ENCODE measurements at places on chromosomes 11 and 22. TPM values are rescaled to one million over a fixed set of nuclear protein-coding genes. Genes with fewer than 3 reads are reported as not detected.

Gene CNIH2
- total RNA-seq = 0.47 TPM

Gene C11orf42
- total RNA-seq = not detected

Gene C11orf97
- total RNA-seq = 0.37 TPM

DNA sequence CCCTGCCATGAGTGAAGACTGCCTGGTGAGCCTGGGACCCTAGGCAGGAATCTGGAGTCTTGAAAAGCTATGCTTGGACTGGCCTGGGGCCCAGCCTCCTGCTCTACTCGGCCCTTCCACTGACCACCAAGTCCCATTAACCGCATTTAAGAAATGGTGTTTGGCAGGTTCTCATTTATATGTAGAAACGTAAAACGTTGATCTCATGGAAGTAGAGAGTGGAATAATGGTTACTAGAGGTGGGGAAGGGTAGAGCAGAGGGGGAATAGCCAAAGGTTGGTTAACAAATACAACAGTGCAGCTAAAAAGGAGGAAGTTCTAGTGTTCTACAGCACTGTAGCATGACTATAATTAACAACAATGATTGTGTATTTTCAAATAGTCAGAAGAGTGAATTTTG lies 72.9 kb upstream of the EED start:
- no peaks in the 10 kb centered on the region for H3K36me3 ChIP-seq
- no peak overlapping the region for H3K4me3 ChIP-seq
- DNase-seq = no peak

GRCh38 chr11:31956310-31956709 lies 134.6 kb upstream of the RCN1 start:
- no peaks in the 10 kb centered on the region for H3K4me1 ChIP-seq
- H3K4me3 ChIP-seq = no peak overlapping the region
- no peak for DNase-seq
- H3K27me3 ChIP-seq = no peaks in the 10 kb centered on the region
- H3K27ac ChIP-seq = no peak overlapping the region

Gene GGT5
- 34.0 TPM for total RNA-seq

DNA sequence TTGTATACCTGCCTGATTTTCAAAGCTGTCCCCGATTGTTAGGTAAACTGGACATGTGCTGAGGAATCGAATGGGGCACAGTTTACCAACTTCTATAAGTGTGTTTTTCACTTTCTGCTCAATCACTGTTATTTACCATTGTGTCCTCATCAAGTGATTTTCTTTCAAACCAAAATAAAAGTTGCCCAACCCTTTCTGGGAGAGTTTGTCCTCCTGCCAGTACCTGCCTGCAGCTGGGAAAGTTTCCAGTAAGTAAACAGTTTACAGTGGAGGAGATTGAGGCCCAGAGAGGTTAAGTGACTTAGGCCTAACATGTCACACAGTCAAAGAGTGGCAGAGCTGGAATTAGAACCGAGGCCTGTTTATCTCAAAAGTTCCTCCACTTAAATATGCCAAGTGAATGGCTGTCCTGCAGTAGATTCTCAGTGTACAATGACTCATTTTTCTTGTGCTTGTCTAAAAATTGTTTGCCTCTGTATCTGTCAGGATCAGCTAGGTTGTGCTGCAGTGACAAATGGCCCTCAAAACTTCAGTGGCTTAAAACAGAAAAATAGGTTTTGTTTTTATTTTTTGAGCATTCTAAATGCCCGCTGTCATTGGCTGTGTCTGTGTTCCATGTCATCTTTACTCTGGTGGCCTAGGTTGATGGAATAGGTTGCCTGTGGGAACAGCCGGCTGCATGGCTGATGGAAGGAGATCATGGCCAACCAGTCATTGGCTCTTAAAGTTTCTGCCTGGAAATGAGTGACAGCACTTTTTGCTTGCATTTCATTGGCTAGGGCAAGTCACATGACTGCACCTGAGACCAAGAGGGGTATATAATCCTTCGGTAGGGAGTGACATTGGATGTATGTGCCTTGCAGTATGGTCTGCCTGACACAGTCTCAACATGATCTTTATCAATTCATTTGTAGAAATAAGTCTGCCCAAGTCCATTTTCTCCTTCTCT lies 61.8 kb upstream of the CRYBB3 start:
- H3K36me3 ChIP-seq = no peaks in the 10 kb centered on the region
- H3K4me1 ChIP-seq = peaks cover 7% of the 10 kb centered on the region
- no peaks in the 10 kb centered on the region for H3K27me3 ChIP-seq
- no peak for DNase-seq
- H3K4me3 ChIP-seq = no peak overlapping the region
- H3K27ac ChIP-seq = no peak overlapping the region

- no peaks in the 10 kb centered on the region for H3K4me1 ChIP-seq
- no peaks in the 10 kb centered on the region for H3K27me3 ChIP-seq
- no peak overlapping the region for H3K4me3 ChIP-seq
- DNase-seq = no peak
- no peaks in the 10 kb centered on the region for H3K36me3 ChIP-seq
- H3K27ac ChIP-seq = no peak overlapping the region
Measured at GRCh38 chr22:22830957-22831688, 56.5 kb upstream of the IGLL5 start.

Gene MUC5AC
- not detected for total RNA-seq

- DNase-seq = no peak
- H3K4me1 ChIP-seq = peaks cover 4% of the 10 kb centered on the region
- H3K36me3 ChIP-seq = no peaks in the 10 kb centered on the region
- H3K27ac ChIP-seq = no peak overlapping the region
- H3K27me3 ChIP-seq = no peaks in the 10 kb centered on the region
Measured at GRCh38 chr11:116793772-116794097, 2.1 kb upstream of the APOA5 start.

- no peaks in the 10 kb centered on the region for H3K27me3 ChIP-seq
- no peak overlapping the region for H3K27ac ChIP-seq
- no peaks in the 10 kb centered on the region for H3K4me1 ChIP-seq
- H3K36me3 ChIP-seq = no peaks in the 10 kb centered on the region
Measured at GRCh38 chr11:44349328-44349727, 39.4 kb upstream of the ALX4 start.

DNA sequence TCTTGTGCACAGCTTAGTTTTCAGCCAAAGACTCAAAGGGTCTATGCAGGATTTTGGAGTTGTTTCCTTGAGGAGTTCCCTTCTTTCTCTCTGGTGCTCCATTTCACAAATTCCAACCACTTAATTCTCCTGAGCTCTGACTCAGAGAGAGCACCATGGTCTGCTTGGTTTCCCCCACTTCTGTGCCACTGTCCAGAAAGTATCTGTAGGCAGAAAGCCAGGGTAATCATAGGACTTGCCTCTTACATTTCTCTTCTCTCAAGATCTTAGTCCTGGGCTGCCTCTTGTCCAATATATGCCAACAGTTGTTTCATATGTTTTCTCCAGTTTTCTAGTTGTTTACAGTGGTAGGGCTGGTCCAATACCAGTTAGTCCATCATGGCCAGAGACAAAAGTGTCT lies 6.4 kb upstream of the MRGPRD start:
- H3K4me1 ChIP-seq = no peaks in the 10 kb centered on the region
- H3K36me3 ChIP-seq = no peaks in the 10 kb centered on the region
- no peak overlapping the region for H3K4me3 ChIP-seq
- H3K27ac ChIP-seq = no peak overlapping the region
- peaks cover 2% of the 10 kb centered on the region for H3K27me3 ChIP-seq
- DNase-seq = no peak

DNA sequence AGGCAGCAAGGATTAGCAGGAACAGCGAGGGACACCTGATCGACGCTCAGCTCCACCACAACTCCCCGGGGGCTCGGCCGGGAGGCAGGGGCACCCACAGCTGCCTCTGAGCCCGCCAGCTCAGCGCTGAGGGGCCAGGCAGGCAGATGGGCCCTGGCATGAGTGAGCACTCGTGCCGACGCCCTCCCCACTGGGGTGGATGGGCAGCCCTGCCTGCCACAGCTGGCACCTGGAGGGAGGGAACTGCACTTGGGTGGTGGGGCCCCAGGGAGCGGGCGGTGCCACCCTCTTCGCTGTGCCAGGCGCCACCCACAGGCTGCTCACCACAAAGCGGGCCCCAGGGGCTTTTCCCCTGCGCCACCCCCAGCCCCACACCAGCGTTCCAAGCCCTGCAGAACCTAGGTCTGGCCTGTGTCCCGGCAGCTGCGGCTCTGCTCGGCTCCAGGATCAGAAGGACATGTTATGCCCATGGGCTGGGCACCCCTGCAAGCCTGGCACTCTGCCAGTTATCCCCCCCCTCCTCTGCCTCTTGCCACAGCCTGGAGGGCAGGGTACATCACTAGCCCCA lies 28.8 kb downstream of the WNT7B start:
- no peak for DNase-seq
- H3K27me3 ChIP-seq = no peaks in the 10 kb centered on the region
- H3K27ac ChIP-seq = no peak overlapping the region
- H3K36me3 ChIP-seq = no peaks in the 10 kb centered on the region
- no peaks in the 10 kb centered on the region for H3K4me1 ChIP-seq

- H3K4me3 ChIP-seq = no peak overlapping the region
- H3K36me3 ChIP-seq = no peaks in the 10 kb centered on the region
- DNase-seq = no peak
- H3K27ac ChIP-seq = no peak overlapping the region
- H3K27me3 ChIP-seq = no peaks in the 10 kb centered on the region
Measured at GRCh38 chr11:67312187-67313021, 9.1 kb downstream of the SSH3 start.

Gene KCNQ1OT1
- 9.1 TPM for total RNA-seq

- DNase-seq = no peak
- no peaks in the 10 kb centered on the region for H3K4me1 ChIP-seq
- H3K27me3 ChIP-seq = no peaks in the 10 kb centered on the region
- no peak overlapping the region for H3K4me3 ChIP-seq
Measured at GRCh38 chr11:90364527-90364926, 141.7 kb upstream of the CHORDC1 start.

- no peaks in the 10 kb centered on the region for H3K36me3 ChIP-seq
- no peak overlapping the region for H3K4me3 ChIP-seq
- H3K27me3 ChIP-seq = no peaks in the 10 kb centered on the region
- peak; percentile 88 for DNase-seq
Measured at GRCh38 chr11:68297812-68298658, 14.4 kb upstream of the LRP5 start.

DNA sequence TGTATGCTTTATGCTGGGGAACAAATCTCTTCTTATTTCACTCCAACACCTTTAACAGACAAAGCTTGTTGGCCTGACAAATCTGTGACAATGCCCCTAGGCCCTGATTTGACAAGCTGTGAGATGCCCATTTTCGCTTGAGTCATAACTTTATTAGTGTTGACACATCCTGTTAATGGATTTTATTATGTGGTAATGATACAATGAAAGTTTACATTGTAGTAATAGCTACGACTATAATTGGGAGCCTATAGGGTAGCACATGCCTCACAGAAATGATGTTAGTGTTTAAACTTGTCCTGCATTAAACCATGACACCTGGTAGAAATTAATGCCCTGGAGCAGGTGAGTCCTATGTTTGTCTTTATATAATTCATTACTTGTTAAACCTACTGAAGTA lies 3.3 kb upstream of the MMP10 start:
- no peaks in the 10 kb centered on the region for H3K36me3 ChIP-seq
- H3K4me3 ChIP-seq = no peak overlapping the region
- H3K4me1 ChIP-seq = no peaks in the 10 kb centered on the region
- no peak overlapping the region for H3K27ac ChIP-seq
- H3K27me3 ChIP-seq = no peaks in the 10 kb centered on the region

DNA sequence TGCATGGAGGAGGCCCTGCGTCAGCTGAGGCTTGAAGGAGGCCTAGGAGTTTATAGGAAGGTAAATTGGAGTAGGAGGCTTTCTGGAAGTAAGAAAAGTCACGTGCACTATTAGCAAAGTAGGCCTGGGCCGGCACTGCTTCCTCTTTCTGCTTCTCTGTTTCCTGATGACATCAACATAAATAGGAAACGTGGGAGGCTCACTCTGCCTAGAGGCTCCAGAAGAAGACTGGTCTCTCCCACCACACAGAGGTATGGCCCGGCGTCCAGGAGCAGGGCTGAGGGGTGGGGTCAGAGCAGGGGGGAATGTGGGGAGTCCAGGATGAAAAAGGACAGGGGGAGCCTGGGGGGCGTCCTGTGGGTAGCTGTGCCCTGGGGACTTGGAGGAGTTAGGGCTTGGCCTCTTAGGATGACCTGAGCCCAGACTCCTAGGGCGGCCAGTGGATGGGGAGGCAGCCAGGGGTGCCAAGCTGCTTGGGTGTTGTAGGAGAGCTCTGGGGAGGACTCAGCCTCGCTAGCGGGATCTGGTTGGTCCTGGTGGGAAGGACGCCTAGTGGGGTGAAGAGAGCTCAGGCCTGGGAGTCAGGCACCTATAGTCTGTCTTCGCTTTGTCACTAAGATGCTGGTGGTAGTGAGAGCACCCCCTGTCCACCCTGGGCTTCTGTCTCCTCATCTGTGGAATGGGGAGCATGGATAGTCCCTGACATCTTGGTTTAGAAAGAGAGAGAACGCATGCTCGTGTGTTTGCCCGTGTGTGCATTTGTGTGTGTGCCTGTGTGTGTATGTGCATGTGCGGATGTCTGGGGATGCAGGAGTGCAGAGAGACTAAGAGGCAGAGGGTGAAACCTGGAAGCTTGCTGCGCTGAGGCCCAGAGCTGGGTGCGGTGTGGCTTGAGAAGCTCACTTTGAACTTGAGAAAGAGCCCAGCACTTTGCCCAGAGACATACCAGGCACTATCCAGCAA lies at the start of gene CSF2RB:
TSS of gene CSF2RB (plus strand) at position 202 of the 963 bp plus-strand sequence. CDS start 8,580 bp downstream, outside the sequence.
- H3K4me3 ChIP-seq = no peak within 1 kb of the TSS
- no peak within 1 kb of the TSS for H3K27ac ChIP-seq
- no peaks in the 10 kb centered on the region for H3K27me3 ChIP-seq
- H3K4me1 ChIP-seq = no peaks in the 10 kb centered on the region

Gene GAS2L1
- total RNA-seq = 21.0 TPM

GRCh38 chr11:11230802-11231562 lies 122.1 kb downstream of the CSNK2A3 start:
- DNase-seq = no peak
- no peaks in the 10 kb centered on the region for H3K27me3 ChIP-seq
- no peak overlapping the region for H3K27ac ChIP-seq
- H3K4me1 ChIP-seq = no peaks in the 10 kb centered on the region
- no peak overlapping the region for H3K4me3 ChIP-seq

DNA sequence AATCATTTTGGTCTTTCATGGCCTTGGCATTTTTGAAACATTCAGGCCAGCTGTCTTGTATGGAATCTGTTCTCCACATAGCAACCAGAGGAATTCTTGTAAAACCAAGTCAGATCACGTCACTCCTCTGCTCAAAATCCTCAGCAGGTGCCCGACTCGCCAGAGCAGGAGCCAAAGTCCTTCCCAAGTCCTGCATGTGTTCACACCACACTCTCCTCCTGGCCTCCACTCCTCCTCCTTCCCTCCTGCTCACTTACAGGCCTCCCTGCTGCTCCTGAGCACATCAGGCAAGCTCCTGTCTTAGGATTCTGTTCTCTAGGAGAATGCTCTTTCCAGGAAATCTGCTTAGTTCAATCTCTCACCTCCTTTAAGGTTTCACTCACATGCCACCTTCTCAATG lies 6.9 kb upstream of the PSMC3 start:
- no peak for DNase-seq
- H3K4me3 ChIP-seq = no peak overlapping the region
- H3K4me1 ChIP-seq = no peaks in the 10 kb centered on the region
- no peak overlapping the region for H3K27ac ChIP-seq
- H3K27me3 ChIP-seq = no peaks in the 10 kb centered on the region
- H3K36me3 ChIP-seq = no peaks in the 10 kb centered on the region

Data from ovary (tissue), 10 donors.